ENCODE measurements at places on chromosomes 7 and 10.
A peak's percentile ranks its signal among the peaks of the same experiment; 100 is the strongest.

- no peak for DNase-seq
Measured at GRCh38 chr7:4472728-4473127, 209.4 kb upstream of the FOXK1 start.

GRCh38 chr7:46900312-46901263 lies 681.3 kb downstream of the TNS3 start:
- DNase-seq = peak; percentile 2

- DNase-seq = peak; percentile 43
Measured at GRCh38 chr10:96720422-96721206, at the start of gene PIK3AP1. Gene PIK3AP1 (minus strand): TSS chr10:96720514. CDS start chr10:96720394, 120 bp downstream.

DNA sequence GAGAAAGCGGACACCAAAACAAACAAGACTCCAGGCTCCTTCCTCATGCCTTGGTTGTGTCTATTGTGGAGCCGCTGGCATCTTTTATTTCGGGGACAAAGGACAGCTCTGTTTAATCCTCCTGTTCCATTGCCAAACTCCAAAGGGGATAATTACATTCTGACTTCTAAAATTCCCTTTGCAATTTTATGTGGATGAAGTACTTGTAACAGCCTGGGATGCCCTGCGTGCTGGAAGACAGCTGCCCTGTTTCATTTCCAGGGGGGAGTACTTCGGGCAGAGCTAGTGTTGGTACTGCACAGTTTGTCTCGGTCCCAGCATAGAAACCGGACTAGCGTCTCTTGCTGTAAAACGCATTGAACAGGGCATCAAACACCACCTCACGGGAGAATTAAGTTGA lies 90.9 kb downstream of the BAMBI start:
- DNase-seq = no peak

DNA sequence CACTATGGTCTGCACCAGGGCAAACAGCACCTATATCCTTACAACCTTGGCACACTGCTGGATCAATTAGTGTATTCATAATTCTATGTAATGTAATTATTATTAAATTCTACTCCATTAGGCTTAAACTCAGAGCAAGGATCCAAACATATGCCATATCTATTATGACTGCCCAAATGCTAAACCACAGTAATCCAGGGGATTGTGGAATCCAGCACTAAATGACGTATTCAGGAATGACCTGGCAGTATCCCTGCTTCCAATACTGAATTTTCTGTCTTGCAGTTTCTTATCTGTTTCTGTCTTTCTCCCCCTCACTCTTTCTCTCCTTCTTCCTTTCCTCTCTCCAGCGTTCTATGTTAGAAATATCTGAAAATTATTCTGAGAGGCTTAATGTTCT lies 16.5 kb upstream of the UBE2D1 start:
- DNase-seq = no peak

- DNase-seq = peak; percentile 29
Measured at GRCh38 chr7:90570373-90570959, 25.7 kb upstream of the CDK14 start.

DNA sequence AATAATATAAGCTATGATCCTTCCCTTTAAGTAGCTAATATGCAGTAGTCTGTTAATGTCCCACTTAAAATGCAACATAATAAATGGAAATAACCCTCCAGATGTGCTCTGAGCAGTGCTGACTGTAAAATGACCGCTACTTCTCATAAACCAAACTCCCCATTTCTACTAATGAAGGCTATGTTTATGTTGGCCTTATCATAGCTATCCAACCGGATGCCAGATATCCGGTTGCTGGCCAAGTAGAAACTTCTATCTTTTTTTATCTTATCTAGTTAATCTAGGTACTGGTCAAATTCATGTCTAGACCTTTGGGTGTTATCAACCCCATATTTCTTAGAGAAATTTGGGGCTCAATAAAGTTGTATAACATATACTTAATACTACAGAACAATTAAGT lies 56.6 kb downstream of the CHRM2 start:
- DNase-seq = peak; percentile 15

DNA sequence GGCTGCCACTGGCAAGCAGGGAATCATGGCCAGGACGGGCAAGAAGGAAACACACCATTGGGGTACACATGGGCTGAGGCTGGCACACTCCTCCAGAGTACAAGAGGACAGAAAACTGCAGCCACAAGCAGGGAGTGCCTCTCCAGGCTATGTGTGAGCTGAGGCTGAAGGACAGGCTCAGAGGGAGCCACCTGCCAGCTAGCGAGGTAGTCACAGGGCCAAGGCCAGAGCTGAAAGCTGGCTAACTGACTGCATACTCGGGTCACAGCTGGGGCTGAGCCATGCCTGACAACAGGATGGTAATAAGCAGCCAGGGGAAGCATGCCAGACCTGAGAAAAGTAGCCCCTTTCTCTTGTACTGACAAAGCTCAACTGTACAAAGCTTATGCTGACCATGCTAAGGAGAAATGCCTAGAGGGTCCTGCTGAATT lies 52.0 kb downstream of the KIF5B start:
- peak; percentile 6 for DNase-seq

DNA sequence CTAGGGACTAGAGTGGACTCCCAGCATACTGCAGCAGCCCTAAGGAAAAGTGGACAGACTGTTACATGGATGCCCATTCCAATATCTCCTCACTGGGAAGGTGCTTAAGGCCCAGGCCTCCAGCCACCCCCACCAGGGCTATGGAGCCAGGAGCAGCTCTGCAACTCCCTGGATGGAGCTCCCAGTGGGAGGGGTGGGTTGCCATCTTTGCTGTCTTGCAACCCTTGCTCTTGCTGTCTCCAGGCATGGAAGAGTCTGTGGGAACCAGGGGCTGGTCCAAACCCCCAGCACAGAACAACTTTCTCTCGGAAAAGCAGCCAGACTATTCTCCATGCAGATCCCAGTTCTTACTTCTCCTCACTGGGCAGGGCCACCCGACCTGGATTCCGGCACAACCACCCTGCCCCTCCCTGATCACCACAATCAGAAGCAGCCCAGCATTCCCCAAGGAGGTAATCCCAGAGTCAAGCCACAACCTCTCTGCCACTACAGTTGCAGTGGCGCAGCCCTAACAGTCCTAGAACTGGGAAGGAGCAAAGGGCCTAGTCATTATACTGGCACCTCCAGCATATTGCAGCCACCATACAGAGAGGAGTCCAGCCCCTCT lies 41.8 kb upstream of the ZNF488 start:
- DNase-seq = no peak

GRCh38 chr7:98420966-98421612 lies 20.2 kb upstream of the BAIAP2L1 start:
- DNase-seq = peak; percentile 57

- no peak for DNase-seq
Measured at GRCh38 chr10:47454008-47454779, 29.7 kb downstream of the ANXA8 start.

DNA sequence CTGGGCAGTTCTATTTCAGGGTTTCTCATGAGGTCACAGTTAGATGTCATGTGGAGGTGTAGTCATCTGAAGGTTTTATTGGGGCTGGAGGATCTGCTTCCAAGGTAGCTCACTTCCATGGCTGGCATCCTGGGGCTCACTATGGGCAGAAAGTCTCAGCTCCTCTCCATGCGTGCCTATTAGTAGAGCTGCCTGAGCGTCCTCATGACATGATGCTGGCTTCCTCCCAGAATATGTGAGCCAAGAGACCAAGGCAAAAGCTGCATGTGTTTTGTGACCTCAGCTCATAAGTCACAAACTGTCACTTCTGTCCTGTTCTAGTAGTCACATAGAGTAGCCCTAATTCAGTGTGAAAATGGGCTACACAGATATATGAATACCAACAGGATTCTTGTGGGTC lies 524.4 kb downstream of the SUGCT start:
- DNase-seq = no peak

- DNase-seq = no peak
Measured at GRCh38 chr10:121165276-121165675, 314.1 kb downstream of the WDR11 start.

DNA sequence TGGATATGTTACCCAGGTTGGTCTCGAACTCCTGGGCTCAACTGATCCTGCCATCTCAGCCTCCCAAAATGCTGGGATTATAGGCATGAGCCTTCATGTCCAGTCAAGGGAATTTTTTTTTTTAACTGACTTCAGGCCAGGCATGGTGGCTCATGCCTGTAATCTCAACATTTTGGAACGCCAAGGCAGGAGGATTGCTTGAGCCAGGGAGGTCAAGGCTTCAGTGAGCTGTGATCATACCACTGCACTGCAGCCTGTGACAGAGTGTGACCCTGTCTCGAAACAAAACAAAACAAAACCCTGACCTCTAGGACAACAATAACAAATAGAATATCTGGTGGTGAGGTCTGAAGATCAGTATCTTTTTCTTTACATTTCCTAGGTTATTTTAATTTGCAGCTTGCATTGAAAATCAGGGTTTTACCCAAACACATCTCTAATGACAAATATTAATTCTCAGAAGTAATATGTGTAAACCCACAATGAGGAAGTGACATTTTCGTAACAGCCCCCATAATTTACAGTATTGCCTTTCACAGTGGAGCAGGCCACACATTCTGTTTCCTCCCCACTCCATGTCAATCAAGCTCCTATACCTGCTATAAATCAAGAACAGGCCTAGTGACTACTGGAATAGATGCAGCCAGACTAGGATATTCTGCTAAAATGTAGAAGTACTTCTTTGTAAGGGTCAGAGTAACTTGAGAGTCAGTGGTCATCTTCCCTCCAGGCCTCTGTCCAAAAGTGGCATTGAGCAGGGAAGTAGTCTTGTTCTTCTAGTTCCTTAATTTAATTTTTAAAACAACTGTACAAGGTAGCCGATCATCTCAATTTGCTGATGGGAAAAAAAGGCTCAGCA lies 43.3 kb upstream of the ECHDC3 start:
- no peak for DNase-seq

GRCh38 chr10:78907551-78908211 lies 161.1 kb upstream of the ZMIZ1 start:
- no peak for DNase-seq

DNA sequence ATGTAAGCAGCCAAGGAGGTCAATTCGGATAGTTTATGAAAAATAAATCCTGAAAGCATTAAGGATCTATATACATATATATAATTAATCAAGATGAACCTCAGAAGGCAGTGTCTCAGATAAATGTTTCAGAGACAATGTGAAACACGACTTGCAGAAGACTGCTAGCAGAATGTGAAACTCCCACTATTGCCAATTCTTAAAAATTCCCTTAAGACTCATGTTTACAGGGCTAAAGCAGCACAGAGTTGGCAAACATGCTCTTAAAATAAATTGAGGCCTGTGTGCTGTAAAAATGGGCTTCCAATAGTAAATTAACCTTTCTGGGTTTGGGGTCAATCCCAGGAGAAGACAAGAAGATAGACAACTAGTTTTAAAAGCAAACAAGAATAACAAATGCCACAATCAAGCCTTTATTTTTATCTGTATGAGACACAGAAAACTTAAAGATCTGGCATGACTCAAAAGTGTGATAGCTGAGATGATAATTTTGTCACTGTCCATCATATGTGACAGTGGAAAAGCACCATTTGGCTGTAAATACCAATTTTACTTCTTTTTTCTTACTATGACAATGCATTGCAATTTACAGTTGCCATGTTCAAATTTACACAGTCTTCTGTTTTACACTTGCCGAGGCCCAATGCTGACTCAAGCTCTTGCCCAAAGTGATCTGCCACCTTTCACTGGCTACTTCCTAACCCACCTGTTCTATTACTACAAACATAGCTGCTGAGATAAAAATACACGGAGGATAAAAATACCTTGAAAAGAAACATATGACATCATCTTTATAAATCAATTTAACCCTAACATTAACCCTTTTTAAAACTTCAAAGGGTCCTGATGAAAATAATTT lies 78.6 kb downstream of the CHCHD3 start:
- no peak for DNase-seq

DNA sequence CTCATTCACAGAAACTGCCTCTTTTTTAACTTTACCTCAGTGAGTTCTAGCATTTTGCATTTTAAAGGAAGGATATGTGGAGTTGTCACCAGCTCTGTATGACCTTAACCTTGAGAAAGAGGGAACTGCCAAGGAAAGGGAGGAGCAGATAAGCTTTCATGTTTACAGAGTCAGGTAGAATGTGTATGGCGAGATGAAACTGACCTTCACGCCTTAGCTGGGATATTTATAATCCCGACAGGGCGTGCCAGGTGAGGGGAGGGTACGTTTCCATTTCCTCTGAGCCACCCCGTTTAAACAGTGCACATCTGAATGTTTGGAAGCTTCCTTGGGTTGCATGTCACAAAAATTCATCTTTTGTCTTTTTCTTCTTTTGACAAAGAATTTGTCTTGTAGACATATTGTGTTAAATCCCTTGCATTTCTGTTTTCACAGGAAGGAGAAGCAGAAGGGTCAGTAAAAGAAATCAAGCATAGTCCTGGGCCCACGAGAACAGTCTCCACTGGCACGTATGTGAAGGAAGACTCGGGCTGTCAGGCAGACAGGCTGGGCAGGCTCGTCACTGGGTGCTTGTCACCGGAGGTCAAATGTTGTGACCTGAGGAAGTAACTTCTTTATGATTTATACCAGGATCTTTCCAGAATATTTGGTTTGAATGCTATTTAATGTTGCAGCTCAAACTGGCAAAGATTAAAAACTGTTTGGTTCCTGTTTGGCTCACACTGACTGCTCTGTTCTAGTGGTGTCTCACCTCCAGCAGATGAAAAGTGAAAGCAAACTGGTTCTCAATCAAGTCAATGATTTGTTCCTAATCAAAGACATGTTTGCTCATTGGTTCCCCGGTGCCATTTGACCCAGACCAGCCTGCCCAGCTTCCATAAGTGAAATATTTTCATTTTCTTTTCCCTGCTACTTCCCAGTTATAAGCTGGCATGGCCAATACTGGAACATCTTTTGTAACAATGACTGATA lies 16.2 kb downstream of the OPTN start:
- DNase-seq = no peak

DNA sequence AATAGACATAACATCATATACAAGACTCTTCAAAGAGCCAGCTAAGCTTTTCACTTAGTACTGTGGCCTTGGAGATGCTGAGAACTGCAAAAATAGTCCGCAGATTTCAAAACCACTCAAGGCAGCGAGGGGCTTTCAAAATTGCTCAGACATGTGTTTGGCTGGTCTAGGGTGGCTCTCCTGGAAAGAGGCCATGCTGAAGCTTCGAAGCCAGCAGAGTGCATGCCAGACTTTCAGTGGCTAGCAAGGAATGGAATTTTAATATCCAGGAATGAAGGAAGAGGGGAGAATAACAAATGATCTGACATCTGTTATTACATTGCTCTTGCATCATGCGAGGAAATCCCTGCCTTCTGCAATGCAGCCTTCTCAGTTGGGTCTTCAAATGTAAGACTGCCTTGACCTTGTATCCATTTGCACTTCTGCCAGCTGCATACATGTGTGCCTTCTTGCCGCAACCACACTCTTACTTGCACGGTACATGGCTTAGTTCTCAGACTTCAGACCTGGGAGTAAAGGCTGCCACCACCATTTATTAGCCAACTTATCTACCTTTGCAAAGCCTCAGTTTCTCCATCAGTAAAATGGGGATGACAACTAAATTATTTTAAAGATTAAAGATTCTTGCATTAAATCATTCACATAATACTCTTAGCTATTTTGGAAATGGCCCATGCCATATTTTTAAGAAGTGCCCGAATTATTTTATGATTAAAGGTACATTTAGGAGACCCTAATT lies 55.9 kb downstream of the ITIH5 start:
- no peak for DNase-seq
